BE2C (cell line): ENCODE measurements at places on chromosomes 4 and X.
A peak's percentile ranks its signal among the peaks of the same experiment; 100 is the strongest.

- DNase-seq: no peak
Observed at GRCh38 chr4:176806778-176807375, 14.2 kb upstream of the VEGFC start.

GRCh38 chrX:16125520-16126149 is 2.3 kb downstream of the GRPR start:
- no peak for DNase-seq

DNA sequence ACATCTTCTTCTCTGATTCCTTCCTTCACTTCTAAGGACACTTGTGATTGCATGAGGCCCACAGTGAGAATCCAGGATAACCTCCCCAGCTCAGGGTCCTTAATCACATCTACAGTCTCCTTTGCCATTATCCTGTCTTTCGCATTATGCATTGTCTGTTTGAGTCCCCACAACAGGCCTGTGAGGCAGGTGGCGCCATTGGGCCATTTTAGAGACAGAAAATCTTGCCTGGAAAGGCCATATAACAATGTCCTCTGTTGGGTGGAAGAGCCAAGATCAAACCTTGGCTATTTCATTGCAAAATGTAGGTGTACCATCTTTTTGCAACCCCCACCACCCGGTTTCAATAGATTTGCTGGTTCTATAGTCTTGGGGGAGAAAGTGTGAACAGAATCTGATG is 11.8 kb upstream of the DCUN1D4 start:
- peak; percentile 79 for DNase-seq

GRCh38 chr4:169152098-169152497 is 118.7 kb downstream of the SH3RF1 start:
- DNase-seq: no peak

GRCh38 chr4:143549928-143550327 is 36.4 kb downstream of the SMARCA5 start:
- DNase-seq: no peak

- peak; percentile 4 for DNase-seq
Observed at GRCh38 chr4:2287594-2287915, 25.6 kb upstream of the MXD4 start.

GRCh38 chr4:176207839-176208238 is 12.5 kb upstream of the SPATA4 start:
- no peak for DNase-seq

DNA sequence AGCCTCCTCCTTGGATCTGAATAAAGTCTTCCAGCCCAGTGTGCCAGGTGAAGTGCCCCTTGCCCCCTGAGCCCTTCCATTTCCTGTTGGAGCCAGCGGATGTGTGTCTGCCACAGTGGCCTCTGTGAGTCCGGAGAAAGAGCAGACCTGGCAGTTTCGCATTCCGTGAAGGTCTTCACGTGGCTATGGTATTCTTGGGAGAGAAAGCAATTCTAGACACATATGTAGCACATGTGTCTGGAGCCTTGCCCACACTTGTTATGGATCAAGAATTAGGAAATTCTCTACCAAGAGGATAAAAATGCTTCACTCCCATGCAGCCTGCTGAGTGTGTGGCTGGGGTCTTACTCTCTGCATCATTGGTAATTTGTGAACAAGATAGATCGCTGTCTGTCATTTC is 130.9 kb downstream of the REPS2 start:
- no peak for DNase-seq

GRCh38 chr4:64368741-64369140 is 40.5 kb downstream of the TECRL start:
- no peak for DNase-seq

- DNase-seq: no peak
Observed at GRCh38 chrX:129808158-129808828, 28.5 kb downstream of the SASH3 start.

DNA sequence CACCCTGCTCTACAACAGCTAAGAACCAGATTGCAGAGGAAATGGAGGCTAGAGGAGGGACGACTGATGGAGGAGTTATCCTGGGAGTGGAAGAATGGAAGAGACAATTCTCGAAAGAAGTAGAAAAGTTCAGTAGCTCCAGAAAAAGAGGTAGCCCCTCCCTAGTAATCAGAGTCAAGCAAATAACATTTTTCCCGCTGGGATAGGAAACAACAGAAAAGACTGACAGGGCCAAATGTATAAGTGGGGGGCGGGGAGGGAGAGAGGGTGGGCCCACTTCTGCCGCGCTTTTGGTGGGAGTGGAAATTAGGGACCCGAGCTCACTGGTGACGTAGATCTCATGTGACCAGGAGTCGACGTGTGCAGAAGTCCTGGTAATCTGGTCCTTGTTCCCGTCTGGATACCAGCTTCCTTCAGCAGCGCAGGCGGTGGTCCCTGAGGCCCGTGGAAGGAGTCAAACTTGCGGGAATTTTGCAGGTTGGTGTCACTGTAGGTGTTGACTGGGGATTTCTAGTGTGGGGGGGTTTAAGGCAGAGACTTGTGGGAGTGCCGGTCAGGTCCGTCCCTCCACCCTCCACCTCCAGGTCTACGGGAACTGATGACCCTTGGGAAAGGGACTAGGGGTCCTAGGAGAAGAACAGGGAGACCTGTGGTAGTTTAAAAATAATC is at the start of gene TCEAL9:
Gene TCEAL9, plus strand, starts transcription at position 377 of the 669 bp plus-strand sequence. CDS start 1,179 bp downstream, outside the sequence.
- peak; percentile 58 for DNase-seq

DNA sequence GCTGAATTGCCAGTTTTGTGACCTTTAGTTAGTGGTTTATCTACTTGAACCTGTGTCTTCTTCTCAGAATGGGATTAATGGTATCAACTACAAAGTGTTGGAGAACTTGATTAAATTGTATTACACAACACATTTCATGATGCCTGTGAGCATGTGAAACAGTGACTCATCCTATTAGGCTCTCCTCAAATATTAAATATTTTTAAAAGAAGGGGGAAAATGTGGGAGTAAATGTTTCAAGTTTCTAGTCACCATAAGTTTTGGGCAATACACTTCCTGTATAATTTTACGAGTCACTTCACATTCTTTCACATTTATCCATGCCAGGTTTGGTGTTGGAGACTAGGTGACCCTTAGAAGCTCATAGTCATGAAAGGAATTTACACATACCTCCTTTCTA is 147.0 kb downstream of the HS3ST1 start:
- no peak for DNase-seq

DNA sequence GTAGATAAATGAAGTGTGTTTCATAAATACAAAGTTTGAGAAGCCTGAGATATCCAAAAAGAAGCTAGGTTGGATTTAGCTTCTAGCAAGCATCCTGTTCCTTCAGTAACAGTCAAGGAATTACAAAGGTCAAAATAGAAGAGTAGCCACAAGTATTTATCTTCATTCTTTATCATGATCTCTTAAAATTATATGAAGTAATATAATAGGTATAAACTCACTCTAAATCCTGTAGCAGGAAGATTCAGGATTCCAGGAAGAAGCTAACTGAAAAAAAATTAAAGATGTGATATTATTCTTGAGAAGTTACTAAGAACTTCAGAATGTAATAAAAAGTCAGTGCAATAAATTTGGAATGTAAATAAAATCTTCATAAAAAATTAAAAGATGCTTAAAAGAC is 31.1 kb upstream of the RXFP1 start:
- no peak for DNase-seq

- DNase-seq: peak; percentile 14
Observed at GRCh38 chr4:177455561-177455970, 13.3 kb upstream of the AGA start.

DNA sequence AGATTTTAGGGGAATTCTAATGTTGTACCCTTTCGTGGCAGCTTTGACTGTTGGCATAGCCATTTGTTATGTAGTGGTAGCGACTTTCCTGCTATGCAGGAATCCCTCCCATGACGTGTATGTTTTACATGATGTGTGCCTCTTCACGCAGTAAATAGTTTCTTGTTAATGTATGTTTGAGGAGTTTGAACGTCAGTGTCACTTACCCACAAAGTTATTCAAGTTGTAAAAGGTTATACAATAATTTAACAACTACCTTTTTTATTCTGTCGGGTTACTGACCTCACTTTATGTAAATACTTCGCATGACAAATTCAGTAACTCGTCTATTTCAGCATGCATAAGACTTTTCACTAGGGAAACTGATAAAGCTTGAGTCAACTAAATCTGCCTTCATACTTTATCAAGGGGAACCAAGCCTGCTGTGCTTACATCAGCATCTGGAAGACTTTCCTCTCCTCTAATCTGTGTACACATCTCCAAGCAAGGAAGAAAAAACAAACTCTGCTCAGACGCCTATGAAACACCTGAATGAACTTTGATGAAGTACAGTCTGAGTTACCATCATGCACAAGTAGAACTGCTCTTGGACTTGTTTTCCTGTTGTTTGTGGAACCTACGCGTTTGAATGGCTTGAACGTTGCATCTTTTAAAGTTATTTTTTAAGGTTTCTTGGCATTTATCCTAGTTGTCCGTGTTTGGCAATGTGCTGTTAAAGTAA is 61.2 kb downstream of the SLC9A6 start:
- DNase-seq: no peak

- no peak for DNase-seq
Observed at GRCh38 chr4:107835406-107835805, 10.7 kb downstream of the SGMS2 start.

DNA sequence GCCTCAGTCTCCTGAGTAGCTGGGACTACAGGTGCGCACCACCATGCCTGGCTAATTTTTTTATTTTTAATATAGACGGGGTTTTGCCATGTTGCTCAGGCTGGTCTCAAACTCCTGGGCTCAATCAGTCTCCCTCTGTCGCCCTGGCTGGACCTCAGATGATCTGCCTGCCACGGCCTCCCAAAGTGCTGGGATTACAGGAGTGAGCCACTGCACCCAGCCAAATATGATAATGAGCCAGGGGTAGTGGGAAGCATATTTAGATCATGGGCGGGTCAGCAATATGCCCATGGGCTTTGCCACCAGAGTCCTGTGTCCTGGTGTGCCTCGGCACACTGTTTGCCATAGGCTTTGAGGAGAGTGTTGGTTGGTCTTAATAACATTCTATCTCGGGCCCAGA is 71.8 kb downstream of the FAM193A start:
- DNase-seq: no peak

DNA sequence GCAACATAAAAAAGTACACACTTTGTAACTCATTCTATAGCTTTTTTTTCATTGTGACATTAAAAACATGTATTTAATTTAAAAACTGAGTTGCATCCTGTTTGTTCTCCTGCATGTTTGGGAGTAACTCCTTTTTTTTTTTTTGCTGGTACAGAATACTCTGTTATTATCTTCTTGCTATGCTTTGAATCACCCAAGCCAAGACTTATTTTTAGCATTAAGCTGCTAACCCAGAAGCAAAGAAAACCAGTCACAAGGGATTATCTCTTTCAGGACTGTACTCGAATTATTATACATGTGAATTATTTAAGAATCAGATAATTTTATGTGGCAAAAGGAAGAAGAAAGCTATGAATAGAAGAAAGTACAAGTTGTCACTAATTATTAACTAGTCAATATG is 194.9 kb downstream of the ADAMTS3 start:
- DNase-seq: no peak

- DNase-seq: no peak
Observed at GRCh38 chrX:40170830-40171512, 73.2 kb upstream of the BCOR start.

- DNase-seq: no peak
Observed at GRCh38 chrX:6685489-6685888, 150.6 kb upstream of the VCX3A start.

DNA sequence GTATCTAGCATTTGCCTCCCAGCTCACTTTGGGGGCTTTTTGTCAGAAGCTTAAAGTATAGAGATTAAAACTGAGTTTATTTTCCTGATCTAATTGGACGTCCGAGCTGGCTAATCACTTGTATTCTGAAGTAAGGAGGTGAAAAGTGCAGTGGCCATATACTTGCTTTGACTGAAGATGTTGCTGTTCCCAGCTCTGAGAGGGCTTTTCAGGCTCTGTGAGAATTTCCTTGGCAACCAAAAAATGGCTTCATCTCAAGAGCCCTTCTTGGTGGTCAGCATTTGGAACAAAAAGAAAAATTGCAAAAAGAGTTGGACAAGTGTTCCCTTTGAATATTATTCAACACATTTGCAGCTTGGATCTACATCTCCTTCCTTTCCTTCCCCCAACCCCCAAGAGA is 67.0 kb downstream of the SLC4A4 start:
- no peak for DNase-seq

GRCh38 chr4:14669371-14669770 is 332.9 kb upstream of the CPEB2 start:
- no peak for DNase-seq

GRCh38 chr4:27217261-27217769 is 356.7 kb downstream of the STIM2 start:
- no peak for DNase-seq

DNA sequence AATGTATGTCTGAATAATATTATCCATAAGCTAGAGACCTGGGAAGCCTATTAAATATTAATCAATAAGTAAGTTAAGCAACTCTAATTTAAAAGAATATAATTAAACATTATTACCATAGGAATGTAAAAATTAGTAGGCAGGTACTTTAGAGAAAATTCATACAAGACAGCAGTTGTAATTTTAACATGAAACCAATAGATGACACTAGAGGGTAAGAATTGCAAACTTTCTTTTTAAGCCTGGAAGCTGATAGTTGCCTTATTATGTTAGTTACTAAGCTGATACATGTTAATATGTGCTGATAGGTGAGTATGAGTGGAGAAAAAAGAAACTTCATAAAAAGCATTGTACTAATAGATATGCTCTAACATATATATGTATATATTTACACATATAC is 1157.4 kb downstream of the FAM133A start:
- no peak for DNase-seq

DNA sequence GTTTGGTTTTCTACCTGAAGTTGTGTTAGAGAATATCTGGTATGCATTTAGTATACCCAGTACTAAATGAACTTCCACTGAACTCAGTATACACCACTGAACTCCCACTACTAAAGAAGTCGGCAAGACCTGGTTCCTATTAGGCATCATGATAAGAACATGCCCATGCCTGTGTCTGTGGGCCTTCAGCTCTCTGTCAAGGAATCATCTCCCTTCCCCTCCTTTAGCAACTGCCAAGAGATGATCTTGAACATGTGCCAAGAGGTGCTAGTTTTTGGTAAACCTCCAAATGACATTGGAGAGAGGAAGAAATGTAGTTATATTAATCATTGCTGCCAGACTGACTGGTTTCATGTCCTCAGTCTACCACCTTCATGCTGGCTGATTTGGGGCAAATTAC is 113.2 kb downstream of the ATP10D start:
- DNase-seq: peak; percentile 20

GRCh38 chr4:118033148-118034052 is 886 bp upstream of the NDST3 start:
- peak; percentile 78 for DNase-seq

- DNase-seq: no peak
Observed at GRCh38 chr4:123419885-123420755, 23.5 kb downstream of the SPRY1 start.

GRCh38 chrX:37759878-37760418 is 19.9 kb upstream of the CYBB start:
- DNase-seq: no peak

- no peak for DNase-seq
Observed at GRCh38 chr4:87589531-87589930, 18.8 kb upstream of the DSPP start.

- DNase-seq: peak; percentile 68
Observed at GRCh38 chrX:49977319-49978090, 55.1 kb downstream of the CLCN5 start.

DNA sequence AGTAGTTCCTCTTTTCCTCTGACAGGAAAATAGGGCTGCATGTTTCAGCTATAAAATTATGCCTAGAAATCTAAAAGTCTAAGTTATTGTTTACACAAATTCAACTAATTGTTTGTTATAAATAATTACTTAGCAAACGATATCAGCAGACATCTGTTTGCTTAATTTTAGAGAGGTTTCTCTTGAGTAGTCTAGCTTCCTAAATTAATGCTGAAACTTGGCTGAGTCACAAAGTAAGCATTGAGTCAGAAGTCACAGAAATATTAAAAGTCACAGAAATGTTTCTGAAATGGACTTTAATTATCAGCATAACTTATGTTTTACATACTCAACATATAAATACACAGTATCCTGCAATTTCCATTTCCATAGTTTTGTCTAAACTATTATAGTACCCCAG is 1044.0 kb downstream of the CCSER1 start:
- DNase-seq: no peak
